Transverse colon (tissue), 4 donors: ENCODE measurements at places on chromosomes 13 and 19.
A peak's percentile ranks its signal among the peaks of the same experiment; 100 is the strongest.

DNA sequence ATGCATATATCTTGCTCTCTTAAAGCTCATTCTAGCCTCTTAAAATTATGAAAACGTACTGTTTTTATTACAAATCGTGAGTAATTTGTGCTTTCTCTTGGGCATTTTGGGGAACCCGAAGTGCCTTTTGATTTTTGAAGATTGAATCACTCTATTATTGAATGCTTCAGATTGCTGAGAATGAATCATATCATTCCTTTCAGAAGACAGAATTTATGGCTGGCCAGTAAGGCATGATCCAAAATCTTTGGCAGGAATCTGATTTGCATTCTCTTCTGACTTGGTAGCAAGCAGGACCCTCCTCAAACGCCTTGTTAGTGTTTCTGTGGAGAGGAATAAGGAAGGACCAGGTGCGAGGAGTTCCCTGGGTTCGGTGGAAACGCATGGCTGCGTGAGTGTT, 49.5 kb downstream of the STARD13 start:
- DNase-seq = no peak

- no peak for DNase-seq
Observed at GRCh38 chr13:39108783-39109182, 70.5 kb downstream of the NHLRC3 start.

DNA sequence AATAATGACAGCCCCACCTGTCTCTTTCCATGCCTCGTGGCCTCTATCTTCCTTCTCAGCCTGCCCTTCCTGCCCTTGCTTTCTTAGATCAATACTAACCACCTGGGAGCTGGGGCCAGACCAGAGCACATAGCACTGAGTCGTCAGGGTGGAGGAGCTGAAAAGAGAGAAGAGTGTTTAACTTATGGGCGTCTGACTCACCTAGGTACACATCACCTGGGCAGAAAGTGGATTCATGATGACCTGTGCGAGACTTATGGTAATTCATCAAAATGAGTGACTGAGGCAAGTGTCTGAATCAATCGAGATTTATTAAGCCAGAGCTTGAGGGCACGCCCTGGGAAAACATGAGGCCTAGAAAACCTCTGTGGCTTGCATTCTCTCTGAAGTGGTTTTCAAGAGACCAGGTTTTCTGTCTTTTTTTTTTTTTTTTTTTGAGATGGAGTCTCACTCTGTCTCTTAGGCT, 19.2 kb downstream of the CEACAM6 start:
- peak; percentile 84 for DNase-seq

- DNase-seq = no peak
Observed at GRCh38 chr13:106443607-106444322, 91.7 kb downstream of the EFNB2 start.

GRCh38 chr13:30240608-30241007, 66.7 kb downstream of the KATNAL1 start:
- DNase-seq = no peak

DNA sequence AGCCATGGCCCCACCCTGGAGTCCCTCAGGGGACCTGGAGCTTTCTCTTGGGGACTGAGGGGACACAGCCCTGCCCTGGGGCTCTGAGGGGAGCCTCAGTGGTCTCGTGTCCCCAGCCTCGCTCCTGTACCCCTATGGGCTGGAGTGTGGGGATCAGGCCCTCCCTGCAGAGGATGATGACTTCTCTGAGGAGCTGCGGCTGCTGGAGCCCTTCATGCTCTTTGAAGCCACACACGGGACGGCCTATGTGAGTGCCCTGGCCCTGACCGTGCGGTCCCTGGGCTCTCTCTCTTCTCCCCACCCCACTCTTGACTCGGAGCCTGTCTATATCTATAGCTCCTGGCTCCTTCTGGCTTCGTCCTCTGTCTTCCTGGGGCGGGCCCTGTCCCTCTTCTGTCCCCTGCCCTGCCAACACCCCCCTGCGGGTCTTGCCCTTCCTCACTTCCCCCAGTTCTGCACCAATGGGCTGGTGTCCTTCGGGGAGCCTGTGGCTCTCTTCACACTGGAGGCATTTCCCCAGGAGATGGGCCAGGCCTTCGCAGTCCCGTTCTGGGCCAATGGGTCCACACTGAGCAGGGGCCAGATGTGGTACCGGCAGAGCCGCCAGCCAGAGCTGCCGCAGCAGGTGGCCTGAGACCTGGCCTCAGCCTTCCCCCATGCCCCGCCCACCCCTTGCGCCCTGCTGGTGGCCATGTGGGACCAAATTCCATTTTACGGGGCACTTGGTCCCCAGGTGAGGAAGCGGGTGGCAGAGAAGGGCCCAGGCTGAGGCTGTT, 33.1 kb downstream of the HPN start:
- no peak for DNase-seq

DNA sequence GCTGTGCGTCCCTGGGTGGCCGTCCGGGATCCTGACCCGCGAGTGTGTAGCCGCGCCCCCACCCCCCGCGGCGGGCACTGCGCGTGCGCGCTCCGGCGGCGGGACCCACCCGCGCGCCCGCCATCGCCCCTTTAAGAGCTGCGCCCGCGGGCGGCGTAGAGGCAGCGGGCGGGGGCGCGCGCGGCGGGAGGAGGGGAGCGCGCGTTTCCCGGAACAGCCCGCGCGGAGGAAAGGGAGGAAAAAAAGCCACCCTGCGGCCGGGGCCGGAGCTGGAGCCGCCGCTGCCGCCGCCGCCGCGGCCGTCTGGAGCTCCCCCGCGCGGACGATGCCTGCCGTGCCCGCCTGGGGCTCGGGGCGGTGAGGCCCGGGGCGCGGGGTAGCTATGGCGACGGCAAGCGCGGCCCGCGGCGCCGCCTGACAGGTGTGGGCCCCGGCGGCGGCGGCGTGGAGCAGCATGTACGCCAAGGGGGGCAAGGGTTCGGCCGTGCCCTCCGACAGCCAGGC, at the start of gene SSBP4:
SSBP4 (plus strand) TSS at position 204 of the 504 bp plus-strand sequence; CDS start at position 455, 251 bp downstream.
- DNase-seq = peak; percentile 75

DNA sequence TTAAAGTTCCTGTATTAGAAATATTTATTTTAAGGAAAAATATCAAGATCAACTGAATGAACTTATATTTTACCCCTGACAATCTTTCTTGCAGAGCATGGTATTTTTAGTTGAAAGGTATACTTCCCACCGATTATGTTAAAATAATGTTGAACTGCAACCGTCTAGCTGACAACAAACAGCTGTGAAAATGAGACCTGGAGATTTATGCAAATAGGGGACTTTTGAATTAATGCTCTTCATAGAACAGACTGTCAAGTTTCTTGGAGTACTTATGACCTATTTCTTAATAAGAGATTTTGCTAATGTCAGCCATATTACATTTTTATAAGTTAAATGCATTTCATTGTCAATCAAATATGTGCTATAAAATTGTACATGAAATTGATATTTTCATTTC, 210.9 kb downstream of the NALCN start:
- no peak for DNase-seq

DNA sequence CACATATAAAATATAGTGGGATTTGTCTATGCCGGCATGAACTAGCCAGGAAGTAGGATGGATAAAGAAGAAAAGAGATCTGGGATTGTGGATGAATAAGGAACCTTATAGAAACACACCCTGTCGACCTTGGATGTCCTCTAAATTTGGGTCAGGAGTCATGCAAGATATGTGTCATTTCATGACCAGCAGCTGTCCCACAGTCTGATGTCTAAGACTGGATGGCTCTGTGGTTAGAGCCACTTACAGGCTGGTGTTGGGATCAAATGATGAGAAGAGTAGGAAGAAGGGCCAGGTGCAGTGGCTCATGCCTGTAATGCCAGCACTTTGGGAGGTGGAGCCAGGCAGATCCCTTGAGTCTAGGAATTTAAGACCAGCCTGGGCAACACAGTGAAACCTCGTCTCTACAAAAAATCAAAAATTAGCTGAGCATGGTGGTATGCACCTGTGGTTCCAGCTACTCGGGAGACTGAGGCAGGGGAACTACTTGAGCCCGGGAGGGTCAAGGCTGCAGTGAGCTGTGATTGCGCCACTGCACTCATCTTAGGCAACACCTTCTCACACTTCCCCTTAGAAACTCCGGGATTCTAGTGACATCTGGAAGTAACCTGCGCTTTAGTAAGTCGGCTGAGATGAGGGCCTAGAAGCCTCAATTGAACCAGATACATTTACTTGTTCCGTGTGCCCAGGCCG, 30.8 kb downstream of the TMED1 start:
- DNase-seq = no peak

DNA sequence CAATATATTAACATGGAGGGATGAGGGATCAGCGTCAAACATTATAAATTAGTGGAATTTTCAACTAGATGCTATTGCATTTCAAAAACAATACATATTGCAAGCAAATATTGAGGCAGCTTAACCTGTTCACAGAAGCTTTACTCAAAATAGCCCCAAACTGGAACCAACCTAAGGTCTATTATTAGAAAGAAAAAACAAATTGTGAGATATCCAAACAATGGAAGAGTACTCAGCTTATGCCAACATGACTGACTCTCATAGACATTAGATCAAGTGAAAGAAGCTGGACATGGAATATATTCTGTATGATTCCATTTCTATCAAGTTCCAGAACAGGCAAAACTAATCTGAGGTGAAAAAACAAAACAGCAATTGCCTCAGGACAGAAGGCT, 27.6 kb upstream of the NEK3 start:
- no peak for DNase-seq

DNA sequence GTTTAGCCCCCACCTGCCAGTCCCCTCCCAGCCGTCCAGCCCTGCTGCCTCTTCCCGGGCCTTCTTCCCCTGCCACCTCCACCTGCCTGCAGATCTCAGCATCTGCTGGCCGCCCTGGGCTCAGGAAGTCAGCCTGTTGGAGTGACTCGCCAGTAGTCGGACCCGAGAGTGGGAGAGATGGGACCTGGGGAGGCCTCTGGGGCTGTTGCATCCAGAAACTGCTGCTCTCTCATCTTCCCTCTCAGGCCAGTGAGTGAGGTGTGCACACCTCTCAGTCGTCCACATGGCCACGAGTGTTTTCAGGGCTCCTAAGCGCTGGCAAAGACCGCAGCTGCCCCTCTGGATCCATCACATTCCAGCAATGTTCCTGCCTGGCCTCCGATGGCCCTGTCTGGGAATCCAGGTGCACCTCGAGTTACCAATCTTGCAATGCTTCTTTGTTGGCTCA, 151.8 kb upstream of the SOX1 start:
- DNase-seq = no peak

DNA sequence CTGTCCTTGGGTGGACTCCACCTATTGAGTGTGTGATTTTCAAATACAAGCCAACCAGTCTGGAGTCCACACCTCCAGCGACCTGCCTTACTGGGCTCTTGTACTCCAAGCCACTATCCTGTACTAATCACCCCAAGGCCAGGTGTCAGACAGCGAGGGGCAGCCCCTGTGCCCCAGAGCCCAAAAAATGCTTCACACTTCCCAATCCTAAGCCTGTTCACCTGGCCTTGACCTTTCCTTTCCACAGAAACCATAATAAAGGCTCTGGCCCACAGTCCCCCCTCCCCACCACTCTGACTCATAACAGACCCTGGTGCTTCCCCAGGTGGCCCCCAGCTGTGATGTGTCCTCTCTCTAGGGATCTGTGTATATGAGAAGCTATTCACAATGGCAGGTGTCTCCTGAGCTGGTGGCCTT, 3.9 kb downstream of the CD209 start:
- no peak for DNase-seq

DNA sequence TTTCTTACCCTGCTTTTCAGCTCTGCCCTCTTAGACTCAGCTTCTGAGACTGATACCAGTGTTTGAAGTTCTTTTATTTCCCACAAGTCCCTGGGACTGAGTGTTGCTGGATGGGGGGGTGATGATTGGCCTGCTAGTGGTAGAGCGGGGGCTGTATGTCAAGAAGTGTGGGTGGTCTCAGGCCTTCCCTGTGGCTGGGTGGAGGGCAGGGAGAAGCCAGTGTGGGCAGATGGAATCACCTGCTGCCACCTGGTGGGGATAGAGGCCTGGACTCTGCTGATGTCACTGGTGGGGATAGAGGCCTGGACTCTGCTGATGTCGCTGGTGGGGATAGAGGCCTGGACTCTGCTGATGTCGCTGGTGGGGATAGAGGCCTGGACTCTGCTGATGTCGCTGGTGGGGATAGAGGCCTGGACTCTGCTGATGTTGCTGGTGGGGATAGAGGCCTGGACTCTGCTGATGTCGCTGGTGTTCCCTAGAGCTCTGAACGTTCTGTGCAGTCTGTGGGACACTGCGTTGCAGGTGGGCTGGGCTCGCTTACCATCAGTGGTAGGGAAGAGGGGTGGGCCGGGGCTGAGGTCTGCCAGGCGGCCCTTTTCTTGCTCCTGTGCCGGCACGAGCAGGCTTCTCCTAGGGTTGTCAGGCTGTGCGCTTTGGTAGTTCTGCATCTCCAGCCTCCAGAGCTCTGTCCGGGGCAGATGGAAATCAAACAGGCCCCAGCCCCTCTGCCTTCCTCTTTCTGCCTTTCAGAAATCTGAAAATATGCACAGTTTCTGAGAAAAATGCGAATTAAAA, 101.3 kb downstream of the ARHGEF7 start:
- peak; percentile 38 for DNase-seq

GRCh38 chr19:30105727-30106126, 163.7 kb downstream of the URI1 start:
- DNase-seq = no peak

- no peak for DNase-seq
Observed at GRCh38 chr13:46553521-46553885, 533 bp downstream of the LRCH1 start.

DNA sequence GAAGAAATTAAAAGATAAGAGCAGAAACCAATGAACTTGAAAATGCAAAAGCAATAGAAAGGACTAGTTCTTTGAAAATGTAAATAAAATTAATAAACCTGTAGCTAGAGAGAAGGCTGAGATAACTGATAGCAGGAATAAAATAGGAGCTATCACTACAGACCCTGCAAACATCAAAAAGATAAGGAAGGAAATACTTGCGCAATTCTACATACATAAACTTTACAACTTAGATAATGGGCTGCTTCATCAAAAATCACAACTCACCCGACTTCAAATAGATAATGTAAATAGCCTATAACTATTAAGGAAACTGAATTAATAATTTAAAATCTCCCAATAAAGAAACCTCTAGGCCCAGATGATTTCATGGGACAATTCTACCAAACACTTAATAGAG, 3.5 kb upstream of the ATP4B start:
- DNase-seq = no peak

DNA sequence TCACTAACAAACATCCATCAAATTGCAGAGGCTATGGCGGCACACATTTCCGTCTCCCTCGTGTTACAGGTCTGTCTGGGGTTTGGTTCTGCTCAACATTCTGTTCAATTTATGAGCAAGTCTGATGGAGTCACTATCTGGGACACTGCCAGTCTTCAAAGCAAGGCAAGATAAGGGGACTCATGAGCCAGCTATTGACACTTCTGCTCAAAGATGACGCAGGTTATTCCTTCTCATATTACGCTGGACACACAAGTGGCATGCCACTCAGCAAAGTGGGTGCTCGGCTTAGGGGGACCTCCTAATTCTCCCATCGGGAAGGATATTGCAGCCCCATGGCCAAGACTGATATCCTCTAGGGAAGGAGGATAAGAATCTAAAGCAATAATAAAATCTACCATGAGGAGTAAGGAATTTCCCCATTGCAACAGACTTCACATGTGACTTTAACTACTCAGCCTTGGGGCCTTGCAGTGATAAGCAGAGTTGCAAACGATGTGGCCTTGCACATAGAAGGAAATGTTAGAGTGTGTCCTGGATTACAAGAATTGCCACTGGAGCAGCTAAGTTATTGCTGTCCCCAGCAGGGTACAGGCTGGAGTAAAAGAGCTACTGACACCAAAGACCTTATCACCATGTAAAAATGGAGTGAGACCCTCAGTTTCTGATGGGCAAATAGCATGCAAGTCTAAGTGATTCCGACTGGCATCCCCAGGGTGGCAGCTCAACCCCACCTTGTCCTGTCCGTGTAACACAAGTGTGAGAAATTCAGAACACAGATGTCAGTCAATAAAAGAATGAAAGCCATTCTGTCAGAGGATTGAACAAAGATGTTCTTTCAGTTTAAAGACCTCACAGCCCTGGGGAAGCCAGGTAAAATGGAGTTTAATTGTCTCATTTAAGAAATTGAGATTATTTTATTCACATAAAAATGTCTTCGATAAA, 306.1 kb downstream of the IRS2 start:
- DNase-seq = no peak
